OCI-M1 (cell line): ENCODE measurements at places on chromosomes 12 and 14.

GRCh38 chr12:116941188-116941587 is 30.4 kb downstream of the FBXW8 start:
- DNase-seq, result no peak

DNA sequence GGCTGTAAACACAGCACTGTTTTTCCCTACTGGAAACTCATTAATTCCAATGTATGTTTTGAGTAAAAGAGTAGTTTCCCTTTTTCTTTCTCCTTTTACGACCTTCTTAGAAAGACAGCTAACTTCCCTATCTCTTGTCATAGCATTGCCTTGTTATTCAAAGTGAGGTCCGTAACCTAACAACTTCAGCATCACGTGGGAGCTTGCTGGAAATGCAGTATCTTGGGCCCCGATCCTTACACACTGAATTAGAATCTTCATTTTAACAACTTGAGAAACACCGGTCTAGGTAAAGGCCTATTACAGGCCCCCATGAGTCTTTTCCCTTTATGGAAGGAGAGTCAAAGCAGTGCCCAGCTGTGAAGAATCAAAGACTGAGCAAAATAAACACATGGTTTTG is 230.7 kb upstream of the PRKD1 start:
- DNase-seq, result peak; percentile 27

DNA sequence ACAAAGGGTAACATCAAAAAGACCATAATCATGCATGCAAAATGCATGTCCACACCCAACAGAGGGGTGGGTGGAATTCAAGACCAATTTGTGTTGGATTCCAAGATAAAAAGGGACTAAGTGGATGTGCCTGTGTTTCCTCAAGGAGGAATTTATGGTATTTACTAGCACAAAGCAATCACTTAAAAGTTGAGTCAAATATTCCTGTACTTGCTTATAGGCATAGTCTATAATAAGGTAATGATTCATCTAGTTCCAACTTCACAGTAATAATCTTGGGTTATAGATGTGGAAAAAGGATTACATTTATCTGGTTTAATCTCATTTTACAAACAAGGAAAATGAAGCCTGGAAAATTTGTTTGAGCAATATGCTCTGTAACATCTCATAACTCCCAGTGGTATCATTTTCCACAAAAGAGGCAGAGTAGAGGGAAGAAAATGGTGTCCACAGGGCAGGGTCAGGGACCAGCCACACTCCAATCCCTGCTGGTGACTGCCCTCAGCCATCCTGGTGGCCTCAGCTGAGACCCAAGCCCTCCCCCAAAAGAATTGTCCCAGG is 80.8 kb upstream of the REP15 start:
- no peak for DNase-seq

DNA sequence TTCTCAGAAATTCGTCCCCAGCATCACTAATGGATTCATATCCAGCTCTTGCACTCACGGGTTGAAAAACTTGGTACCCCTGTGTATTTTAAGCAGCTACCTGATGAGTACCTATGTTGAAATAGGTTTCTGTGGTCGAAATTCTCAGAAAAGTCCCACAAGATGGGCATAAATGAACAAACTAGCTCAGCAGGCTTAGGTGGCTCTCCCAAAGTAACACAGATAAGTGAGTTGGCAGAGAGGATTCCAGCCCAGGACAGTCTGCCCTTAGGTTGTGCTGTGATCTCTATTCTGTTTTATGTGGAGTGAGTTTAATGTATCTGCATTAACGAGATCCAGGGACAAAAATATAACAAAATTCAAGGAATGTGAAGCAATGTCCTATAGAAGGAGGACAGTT is 92.3 kb downstream of the RGS6 start:
- no peak for DNase-seq

DNA sequence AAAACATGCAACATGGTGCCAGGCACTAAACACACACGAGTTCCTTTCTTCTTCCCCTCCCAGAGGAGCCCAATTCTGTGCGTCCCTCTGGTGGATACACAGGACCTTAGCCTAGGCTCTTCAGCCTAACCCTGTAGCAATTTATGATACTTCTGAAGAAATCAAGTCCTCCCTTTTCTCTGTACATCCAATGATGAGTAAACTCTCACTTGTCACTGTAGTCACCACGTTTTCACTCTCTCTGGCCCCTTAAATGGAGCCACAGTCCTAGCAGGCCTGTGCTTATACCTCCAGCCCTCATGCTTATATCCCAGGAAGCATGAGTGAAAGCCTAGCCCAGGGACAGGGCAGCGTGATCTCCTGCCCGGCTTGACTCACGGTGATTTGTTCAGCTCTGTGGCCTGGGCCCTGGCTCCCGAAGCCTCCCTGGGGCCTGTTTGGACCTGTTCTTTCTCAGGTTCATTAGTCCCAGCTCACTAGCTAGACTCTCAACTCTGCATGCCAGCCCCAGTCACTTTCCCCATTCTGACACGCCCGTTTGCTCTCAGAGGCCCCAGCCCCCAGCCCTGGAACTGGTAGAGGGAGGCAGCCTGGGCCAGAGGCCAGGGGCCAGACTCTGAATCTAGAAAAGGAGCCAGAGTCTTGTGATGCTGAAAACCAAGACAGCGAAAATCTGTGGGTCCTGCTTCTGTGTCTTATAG is 24.1 kb upstream of the PLEKHG3 start:
- DNase-seq, result no peak

DNA sequence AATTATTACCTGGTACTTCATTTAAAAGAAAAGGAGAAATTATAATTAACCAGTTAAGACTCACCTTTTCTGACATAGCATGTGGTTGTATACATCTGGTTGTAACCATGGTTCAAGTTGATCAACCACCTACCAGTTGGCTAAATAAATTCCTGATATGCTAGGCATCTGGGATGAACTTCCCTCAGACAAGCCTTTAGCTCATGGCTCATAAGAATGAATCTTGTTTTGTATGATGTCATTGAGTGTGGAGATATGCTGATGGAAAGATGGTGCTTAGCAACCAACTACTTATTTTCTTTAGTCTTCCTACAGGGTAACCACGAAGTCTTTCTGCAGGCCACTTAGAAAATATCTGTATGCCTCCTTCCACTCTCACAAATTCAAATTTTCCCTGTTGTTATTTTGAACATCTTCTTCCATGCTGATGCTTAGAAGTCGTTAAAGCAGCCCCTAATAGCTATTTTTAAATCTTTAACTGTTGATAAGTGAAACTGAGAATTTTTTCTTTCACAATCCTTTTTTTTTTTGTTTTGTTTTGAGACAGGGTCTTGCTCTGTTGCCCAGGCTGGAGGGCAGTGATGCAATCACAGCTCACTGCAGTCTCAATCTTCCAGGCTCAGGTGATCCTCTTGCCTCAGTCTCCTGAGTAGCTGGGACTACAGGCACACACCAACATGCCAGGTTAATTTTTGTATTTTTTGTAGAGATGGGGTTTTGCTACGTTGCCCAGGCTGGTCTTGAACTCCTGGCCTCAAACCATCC is 51.9 kb upstream of the PTHLH start:
- DNase-seq, result peak; percentile 34

DNA sequence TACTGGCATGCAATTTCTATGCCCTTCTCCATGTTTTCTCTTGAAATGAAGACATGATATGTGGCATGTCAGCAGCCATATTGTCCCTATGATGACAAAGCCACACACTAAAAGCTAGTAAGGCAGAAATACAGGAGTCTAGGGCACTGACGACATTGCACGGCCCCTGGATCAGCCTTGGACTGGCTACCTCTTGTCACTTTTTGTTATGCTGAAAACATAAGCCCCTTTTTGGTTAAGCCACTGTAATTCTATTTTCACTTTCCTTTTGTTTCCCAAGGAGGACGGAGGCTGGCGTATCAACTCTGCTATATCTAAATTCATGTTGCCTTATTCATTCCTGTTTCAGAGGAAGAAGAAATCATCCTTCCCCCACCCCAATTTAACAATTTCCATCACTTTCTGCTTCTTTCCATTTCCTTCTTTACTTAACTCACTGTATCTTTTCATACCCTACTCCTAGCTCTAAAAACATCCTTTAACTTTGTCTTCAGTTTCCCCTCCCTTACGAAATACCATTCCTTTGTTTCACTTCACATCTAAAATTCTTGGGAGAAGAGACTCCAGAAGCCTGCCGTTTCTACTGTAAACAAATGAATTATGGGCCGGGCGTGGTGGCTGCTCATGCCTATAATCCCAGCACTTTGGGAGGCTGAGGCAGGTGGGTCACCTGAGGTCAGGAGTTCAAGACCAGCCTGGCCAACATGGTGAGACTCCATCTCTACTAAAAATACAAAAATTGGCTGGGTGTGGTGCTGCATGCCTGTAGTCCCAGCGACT is 364.1 kb downstream of the PCNX1 start:
- no peak for DNase-seq

DNA sequence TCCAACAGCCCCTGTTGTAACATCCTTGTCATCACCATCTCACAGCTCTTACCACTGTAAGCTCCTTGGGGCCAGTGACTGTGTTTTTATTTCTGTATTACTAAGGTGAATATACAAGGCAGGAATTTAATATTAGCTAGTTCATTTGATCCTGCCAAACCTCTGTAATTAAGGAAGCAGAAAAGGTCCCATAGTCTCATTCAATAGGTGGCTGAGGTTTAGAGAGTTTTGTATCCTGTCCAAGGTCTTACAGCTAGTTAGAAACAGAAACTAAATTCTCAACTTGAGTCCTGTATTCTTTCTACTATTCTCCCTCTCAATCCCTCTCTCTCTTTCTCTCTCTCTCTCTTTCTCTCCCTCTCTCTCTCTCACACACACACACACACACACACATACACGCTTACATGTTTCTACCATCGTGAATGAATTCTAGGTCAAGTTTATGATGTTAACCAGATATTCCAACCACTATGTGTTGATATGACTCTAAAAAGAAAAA is 543 bp upstream of the GLIPR1 start:
- peak; percentile 70 for DNase-seq

GRCh38 chr12:69689638-69690037 is 9.5 kb downstream of the BEST3 start:
- DNase-seq, result no peak

DNA sequence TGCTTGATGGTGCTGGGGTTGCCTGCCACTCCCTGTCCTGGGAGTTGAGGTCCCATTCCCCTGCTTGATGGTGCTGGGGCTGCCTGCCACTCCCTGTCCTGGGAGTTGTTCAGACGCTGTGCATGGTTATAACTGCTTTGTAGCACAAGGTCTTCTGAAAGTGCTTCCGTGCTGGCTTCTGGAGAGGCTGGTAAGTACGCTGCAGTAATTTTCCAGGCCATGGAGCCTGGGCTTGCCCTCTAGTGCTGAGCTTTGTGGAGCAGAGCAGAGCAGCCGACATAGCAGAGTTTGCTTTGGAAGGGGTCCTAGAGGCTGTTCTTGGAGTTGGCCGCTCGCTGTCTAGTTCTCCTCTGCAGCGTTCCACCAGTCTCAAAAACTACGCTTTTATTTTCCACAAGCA is 6.3 kb downstream of the B4GALNT3 start:
- no peak for DNase-seq

GRCh38 chr14:55404173-55404854 is 7.3 kb downstream of the ATG14 start:
- no peak for DNase-seq

- no peak for DNase-seq
Observed at GRCh38 chr12:88947486-88948043, 367.3 kb upstream of the KITLG start.

DNA sequence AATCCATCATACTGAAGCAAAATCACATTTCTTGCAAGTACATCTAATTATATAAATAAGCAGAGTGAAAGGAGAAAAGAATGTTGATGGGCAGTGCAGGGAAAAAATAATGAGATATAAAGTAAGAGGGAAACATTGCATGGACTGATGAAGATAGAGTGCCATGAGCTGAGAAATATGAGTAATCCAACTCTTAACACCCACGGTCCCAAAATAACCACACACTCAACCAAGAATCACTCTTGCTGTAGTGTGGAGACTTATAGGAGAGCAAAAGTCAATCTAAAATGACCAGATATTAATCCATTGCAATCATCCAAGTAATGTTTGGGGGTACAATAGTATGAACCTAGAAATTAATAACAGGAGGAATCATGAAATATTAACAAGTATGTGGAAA is 40.2 kb downstream of the MYF5 start:
- DNase-seq, result no peak

DNA sequence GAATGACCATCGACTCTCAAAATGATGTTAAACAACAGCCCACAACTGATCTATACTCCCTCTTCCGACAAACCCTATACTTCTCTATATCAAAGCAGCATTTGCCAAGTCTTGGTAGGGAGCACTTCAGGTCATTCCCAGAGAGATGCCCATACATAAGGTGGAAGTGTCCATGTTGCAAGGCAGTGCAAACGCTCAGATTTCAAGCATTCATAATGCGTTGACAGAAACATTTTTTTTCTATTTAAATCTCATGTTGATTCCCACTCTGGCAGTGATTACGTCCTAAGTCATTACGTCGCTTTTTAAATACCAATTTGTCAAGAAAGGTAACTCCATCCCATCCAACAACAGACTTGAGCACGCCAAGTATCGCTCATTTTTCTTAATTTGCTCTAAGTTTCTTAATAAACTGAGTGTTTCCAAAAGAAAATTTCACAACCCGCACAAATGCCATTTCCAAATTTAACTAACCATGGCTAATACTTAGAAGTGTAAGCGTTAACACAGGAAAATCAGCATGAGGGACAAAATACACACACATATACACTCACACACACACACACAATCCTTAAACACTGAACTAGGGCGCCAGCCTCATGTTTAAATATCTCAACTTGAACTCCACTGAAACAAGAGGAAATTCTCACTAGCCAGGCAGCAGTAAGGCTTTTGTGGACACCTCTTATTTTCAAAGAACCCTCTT is 1.1 kb downstream of the GXYLT1 start:
- peak; percentile 55 for DNase-seq
